WTC11 (cell line): ENCODE measurements at places on chromosomes 4 and X. TPM values are rescaled to one million over a fixed set of nuclear protein-coding genes. Genes with fewer than 3 reads are reported as not detected.

Gene ARMCX1
- total RNA-seq = 23.6 to 27.4 TPM (median 23.7 TPM) in 3 replicates

Gene MAGEC3
- total RNA-seq = not detected in 3 replicates

Gene ARX
- 0.07 TPM in 1 of 3 replicates, not detected in the others for total RNA-seq

- H3K27ac ChIP-seq = no peak overlapping the region
- H3K36me3 ChIP-seq = no peaks in the 10 kb centered on the region
- DNase-seq = no peak
Observed at GRCh38 chr4:79906303-79906702, 166.7 kb downstream of the ANTXR2 start.

DNA sequence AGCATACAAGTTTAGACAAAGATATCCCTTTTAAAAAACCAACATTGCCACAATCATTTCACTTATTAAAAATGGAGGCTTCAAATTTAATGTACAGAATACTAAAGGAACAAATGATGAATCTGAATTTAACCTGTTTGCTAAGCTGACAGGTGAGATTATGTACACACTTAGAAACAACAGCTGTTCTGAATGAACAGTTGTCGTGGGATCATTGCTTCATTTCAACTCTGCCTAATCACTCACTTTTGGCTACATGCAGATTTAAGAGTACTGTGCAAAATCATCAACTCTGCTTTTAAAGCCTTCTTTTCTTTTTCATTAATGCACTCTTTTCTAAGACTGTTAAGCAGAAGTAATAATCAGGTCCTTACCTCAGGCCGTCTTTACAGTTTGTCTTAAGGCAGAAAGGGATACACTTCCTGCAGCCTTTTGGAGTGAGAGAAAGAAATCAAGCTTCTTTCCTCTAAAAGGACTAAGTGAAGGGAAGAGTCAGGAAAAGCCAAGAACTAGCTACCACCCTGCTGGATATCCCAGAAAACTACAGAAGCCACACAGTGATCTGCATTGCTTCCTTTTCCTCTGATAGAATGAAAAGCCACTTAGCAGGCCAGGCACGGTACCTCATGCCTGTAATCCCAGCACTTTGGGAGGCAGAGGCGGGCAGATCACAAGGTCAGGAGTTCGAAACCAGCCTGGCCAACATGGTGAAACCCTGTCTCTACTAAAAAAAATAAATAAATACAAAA lies 54.7 kb upstream of the NPNT start:
- H3K27ac ChIP-seq = peak overlapping the region; percentile 12; the same call in 1 of the 2 replicates
- H3K36me3 ChIP-seq = peaks cover 18% of the 10 kb centered on the region
- DNase-seq = no peak
- H3K4me1 ChIP-seq = peaks cover 10% of the 10 kb centered on the region
- H3K27me3 ChIP-seq = no peaks in the 10 kb centered on the region
- H3K4me3 ChIP-seq = no peak overlapping the region

GRCh38 chr4:123632693-123633030 lies 236.1 kb downstream of the SPRY1 start:
- H3K27me3 ChIP-seq = 0 out of 2 replicates have a peak, but pooled peaks cover 3% of the 10 kb centered on the region
- H3K4me3 ChIP-seq = no peak overlapping the region
- no peaks in the 10 kb centered on the region for H3K36me3 ChIP-seq

Gene ADGRG2
- total RNA-seq = 6.0 to 8.2 TPM (median 6.1 TPM) in 3 replicates

DNA sequence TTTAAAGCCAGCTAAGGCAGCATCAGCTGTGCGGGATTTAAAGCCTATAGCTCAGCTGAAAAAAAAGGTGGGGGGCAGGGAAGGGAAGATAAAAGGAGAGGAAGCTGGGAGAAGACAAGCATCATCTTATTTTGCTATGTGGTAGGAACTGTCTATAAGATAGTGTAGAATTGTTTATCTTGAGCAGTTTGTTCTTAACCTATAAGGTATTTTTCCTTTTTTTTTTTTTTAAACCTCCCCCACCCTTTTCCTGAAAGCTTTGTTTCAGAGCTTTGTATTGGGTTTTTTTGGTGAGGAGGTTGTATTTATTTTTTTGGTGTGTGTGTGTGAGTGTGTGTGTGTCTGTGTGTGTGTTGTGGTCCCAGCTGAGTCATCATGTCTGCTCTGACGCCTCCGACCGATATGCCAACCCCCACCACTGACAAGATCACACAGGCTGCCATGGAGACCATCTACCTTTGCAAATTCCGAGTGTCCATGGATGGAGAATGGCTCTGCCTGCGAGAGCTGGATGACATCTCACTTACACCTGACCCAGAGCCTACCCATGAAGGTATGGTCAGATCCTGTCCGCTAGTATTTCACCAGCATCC lies 531 bp downstream of the RUFY3 start:
- peaks cover 16% of the 10 kb centered on the region for H3K4me1 ChIP-seq
- no peaks in the 10 kb centered on the region for H3K36me3 ChIP-seq
- no peak for DNase-seq
- H3K27ac ChIP-seq = peak overlapping the region; percentile 24
- no peak overlapping the region for H3K4me3 ChIP-seq

DNA sequence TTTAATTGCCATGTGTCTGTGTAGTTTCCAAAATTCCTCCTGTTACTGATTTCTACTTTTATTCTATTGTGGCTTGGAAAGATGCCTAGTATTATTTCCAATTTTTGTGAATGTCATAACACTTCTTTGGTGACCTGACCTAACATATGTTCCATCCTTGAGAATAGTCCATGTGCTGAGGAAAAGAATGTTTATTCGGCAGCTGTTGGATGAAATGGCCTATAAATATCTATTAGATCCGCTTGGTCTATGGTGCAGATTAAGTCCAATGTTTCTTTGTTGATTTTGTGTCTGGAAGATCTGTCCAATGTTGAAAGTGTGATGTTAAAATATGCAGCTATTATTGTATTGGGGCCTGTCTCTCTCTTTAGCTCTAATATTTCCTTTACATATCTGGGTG lies 219.2 kb upstream of the HDX start:
- H3K4me1 ChIP-seq = peaks cover 5% of the 10 kb centered on the region
- no peak overlapping the region for H3K4me3 ChIP-seq
- H3K36me3 ChIP-seq = no peaks in the 10 kb centered on the region
- no peak for DNase-seq
- no peak overlapping the region for H3K27ac ChIP-seq

DNA sequence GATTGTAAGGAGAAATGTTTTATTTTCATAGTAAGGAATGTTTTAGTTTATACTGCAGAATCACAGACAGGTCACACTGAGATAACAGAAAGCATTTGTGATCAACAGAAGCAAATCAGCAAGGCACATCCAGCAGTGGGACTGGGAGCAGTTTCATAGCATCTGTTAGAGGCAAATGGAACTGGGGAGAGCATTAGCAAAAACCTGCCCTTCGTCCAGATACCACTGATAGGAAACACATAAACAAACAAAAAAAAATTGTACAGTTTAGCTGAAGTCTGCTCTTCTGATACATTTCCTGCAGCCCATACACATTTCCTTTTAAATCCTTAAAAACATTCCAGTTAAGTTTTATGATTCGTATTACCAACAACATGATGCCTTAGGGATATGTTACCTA lies 374.3 kb downstream of the PCDH7 start:
- H3K27me3 ChIP-seq = no peaks in the 10 kb centered on the region
- no peaks in the 10 kb centered on the region for H3K36me3 ChIP-seq
- no peak overlapping the region for H3K27ac ChIP-seq
- DNase-seq = no peak
- no peak overlapping the region for H3K4me3 ChIP-seq
- H3K4me1 ChIP-seq = no peaks in the 10 kb centered on the region

Gene ASB5
- 0.18 TPM in 1 of 3 replicates, not detected in the others for total RNA-seq

Gene COX7B
- 280 to 285 TPM (median 281 TPM) in 3 replicates for total RNA-seq

Gene ITIH6
- total RNA-seq = 0.02 to 0.05 TPM (median 0.04 TPM) in 3 replicates

DNA sequence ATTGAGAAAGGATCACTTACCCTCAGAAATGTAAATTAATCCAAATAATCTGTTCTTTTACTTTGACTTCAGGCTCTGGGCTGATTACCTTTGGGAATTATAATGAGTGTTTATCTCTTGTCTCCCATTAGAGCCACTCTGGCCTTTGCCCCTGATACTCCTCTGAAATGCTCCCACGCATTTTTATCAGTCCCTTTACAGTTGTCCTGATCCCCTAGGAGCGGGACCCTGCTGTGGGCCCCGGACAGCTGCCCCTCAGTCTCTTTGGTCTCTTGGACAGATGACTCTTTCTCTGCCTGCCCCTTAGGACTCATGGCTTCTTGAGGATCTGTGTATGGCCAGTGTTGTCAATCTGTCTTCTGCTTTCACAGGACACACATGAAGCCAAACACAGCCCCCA lies 1.0 kb upstream of the TRIM75 start:
- no peaks in the 10 kb centered on the region for H3K36me3 ChIP-seq
- H3K4me1 ChIP-seq = peaks cover 13% of the 10 kb centered on the region
- no peak for DNase-seq
- H3K4me3 ChIP-seq = no peak overlapping the region

DNA sequence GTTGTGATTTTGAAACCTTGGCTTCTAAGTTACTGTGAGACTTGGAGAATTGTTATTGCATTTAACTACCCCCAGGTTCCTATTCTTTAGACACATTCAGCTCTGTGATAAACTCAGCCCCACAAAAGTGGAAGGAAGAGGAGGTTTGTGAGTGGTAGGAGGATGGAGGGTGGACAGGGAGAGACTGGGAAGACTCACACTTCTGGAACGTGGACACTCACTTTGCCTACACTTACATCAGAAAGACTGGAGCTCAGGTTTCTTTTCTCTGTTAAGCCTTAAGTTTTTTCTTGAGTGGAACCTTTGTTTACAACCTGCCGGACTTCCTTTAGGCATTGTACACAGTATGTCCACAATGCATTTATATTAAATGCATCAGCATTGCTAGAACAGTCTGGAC lies 99.0 kb downstream of the AREG start:
- no peak for DNase-seq
- peaks cover 14% of the 10 kb centered on the region for H3K4me1 ChIP-seq
- no peaks in the 10 kb centered on the region for H3K27me3 ChIP-seq
- H3K36me3 ChIP-seq = no peaks in the 10 kb centered on the region

Gene SPINK2
- total RNA-seq = 0.92 to 1.6 TPM (median 1.3 TPM) in 3 replicates

Gene TREX2
- 0.78 to 1.5 TPM (median 1.0 TPM) in 3 replicates for total RNA-seq

GRCh38 chrX:50680990-50681389 lies 133.0 kb downstream of the SHROOM4 start:
- H3K4me1 ChIP-seq = no peaks in the 10 kb centered on the region
- DNase-seq = peak; percentile 18
- H3K27ac ChIP-seq = no peak overlapping the region
- no peaks in the 10 kb centered on the region for H3K27me3 ChIP-seq
- no peak overlapping the region for H3K4me3 ChIP-seq

Gene TMEM150C
- total RNA-seq = 2.3 to 2.7 TPM (median 2.6 TPM) in 3 replicates

DNA sequence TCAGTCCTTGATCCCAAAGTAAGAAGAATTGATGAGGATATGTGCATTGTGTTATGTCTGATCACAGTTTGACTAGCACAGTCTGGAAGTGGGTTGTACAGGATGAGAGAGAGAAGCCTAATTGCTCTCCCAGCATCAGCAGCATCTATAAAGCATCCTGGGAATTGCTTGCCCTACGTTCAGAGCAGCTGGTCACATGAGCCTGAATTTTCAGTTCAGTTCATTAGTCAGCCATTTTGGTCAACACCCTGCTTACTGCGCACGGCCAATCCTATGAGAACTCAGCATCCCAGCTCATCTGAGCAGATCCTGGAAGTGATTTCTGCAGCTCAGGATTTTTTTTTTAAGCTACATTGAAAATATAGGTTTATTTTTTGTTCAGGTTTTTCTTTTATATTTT lies at the start of gene RUFY3:
RUFY3 (plus strand) TSS at position 218 of the 400 bp plus-strand sequence. CDS start 610 bp downstream, outside the sequence.
- no peak within 1 kb of the TSS for H3K4me3 ChIP-seq
- peaks cover 16% of the 10 kb centered on the region for H3K4me1 ChIP-seq
- H3K27ac ChIP-seq = peak within 1 kb of the TSS; percentile 28
- H3K36me3 ChIP-seq = no peaks in the 10 kb centered on the region
- H3K27me3 ChIP-seq = no peaks in the 10 kb centered on the region
- DNase-seq = no peak

- H3K4me1 ChIP-seq = no peaks in the 10 kb centered on the region
- no peaks in the 10 kb centered on the region for H3K36me3 ChIP-seq
- no peak overlapping the region for H3K4me3 ChIP-seq
- no peak overlapping the region for H3K27ac ChIP-seq
Observed at GRCh38 chr4:174919886-174920423, 1.8 kb downstream of the ADAM29 start.

Gene TLR3
- total RNA-seq = 1.4 to 1.8 TPM (median 1.5 TPM) in 3 replicates

DNA sequence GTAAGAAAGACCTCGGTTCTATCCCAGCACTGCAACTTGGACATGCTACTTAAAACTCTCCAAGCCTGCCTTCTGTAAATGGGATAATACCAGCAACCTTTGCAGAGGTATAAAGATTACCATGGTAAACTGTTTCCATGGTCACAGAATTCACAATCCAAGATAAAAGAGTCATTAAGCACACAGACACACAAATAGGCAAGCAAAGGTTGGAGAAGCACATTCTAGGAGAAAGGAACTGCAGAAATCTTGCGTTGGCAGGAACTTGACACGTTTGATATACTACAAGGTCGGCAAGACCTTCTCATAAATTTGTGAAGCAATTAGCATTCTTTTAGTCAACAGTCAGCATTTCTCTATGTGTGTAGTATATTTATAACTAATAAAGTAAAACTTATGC lies 12.3 kb upstream of the CHRNA9 start:
- DNase-seq = no peak
- peaks cover 29% of the 10 kb centered on the region for H3K4me1 ChIP-seq
- no peaks in the 10 kb centered on the region for H3K36me3 ChIP-seq
- no peak overlapping the region for H3K27ac ChIP-seq
- no peak overlapping the region for H3K4me3 ChIP-seq

DNA sequence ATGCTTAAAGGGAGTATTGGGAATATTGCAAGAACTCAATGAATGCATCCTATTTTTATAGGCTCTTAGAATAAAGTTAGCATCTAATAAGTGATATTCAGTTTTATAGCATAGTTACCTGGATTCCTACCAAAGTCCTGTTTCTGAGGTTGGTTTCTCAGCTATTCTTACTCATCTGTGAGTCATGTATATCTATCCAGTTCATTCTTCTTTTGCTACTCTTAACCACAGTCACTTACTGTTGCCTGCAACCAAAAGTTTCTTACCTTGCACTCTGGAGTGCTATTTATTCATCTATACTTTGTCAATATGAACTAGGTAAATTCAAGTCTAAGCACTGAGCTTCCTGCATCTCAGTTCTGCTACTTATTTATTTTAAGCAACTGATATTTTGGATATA lies 322.5 kb downstream of the HS3ST1 start:
- no peak overlapping the region for H3K4me3 ChIP-seq
- peaks cover 5% of the 10 kb centered on the region; the same call in 1 of the 2 replicates for H3K27me3 ChIP-seq
- H3K4me1 ChIP-seq = no peaks in the 10 kb centered on the region
- DNase-seq = no peak
- H3K36me3 ChIP-seq = peaks cover 69% of the 10 kb centered on the region
